ENCODE measurements at places on chromosomes 7 and 10.

- peak; percentile 24 for DNase-seq
These were observed 28.9 kb downstream of the SKIDA1 start for GRCh38 chr10:21496343-21497176.

- no peak for DNase-seq
These were observed 72.1 kb downstream of the PTPRE start for GRCh38 chr10:127979045-127979444.

- DNase-seq, result no peak
These were observed 52.7 kb downstream of the GDI2 start for GRCh38 chr10:5760515-5760914.

DNA sequence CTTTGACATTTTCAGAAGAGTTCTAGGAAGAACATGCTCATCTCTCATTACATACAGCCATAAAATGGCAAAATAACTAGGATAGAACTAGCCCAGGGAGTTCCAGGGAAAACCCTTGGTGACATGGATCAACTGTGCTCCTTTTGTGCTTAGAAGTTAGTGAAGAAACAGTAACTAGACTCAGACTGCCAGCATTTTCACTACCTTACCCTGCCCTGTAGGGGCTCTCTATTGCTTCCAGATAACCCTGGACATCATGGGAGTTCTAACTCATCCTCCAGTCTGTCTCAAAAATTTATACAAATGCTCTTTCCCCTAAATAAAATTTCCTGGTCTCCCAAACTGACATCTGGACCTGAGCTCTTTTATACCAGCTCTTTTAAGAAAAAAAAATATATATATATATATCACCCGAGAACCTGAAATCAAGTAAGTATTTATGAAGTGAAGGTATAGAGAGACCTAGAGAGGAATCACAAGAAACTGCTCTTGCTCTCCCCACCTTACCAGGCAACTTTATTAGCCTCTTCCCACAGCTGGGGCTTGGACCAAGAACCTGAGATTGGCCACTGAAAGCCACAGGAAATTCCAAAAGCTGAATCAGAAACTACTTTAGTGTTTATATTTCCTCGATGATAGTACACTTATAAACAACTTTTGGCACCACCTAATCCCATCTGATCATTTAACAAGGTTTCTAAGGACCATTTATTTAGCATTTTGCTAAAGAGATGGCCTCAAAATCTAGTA is 101.4 kb downstream of the RELN start:
- DNase-seq, result no peak

- no peak for DNase-seq
These were observed 236.2 kb downstream of the DNAJB9 start for GRCh38 chr7:108805808-108806397.

GRCh38 chr7:15925608-15926007 is 239.1 kb upstream of the MEOX2 start:
- no peak for DNase-seq

GRCh38 chr10:3009341-3009740 is 58.0 kb upstream of the PFKP start:
- DNase-seq, result no peak
